ENCODE measurements at places on chromosomes 2 and 18. TPM values are rescaled to one million over a fixed set of nuclear protein-coding genes. Genes with fewer than 3 reads are reported as not detected.

DNA sequence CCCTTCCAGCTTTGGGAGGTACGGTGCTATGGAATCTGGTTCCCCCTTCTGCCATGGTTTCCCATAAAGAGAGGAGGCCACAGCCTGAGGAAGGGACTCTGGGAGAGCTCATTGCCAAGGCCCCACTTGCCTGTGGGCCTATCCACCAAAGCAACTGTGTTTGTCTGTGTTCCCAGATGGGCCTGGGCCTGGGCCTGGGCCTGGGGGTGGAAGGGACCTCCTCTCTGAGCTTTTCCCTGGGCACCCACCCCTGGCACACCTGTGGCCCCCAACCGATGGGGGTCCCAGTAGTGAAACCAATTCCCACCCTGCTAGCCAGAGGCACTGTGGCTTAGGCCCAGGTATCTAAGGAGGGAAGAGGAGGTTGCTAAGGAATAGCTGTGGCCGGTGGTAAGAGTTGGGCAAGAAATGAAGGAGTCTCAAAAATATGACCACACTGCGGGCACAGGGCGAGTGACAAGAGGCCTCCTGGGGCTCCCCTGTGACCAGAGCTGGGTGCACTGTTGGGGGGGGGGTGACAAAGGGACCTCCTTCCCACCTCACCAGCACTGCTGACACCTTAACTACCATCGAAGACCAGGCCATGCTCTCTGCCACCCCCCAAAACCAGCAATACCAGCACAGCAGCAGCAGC lies 4.9 kb upstream of the DUSP2 start:
- DNase-seq, result no peak

- no peak for DNase-seq
Measured at GRCh38 chr2:9160732-9161131, 45.9 kb upstream of the ASAP2 start.

GRCh38 chr2:55141572-55142413 lies 90.3 kb downstream of the CLHC1 start:
- no peak for DNase-seq

DNA sequence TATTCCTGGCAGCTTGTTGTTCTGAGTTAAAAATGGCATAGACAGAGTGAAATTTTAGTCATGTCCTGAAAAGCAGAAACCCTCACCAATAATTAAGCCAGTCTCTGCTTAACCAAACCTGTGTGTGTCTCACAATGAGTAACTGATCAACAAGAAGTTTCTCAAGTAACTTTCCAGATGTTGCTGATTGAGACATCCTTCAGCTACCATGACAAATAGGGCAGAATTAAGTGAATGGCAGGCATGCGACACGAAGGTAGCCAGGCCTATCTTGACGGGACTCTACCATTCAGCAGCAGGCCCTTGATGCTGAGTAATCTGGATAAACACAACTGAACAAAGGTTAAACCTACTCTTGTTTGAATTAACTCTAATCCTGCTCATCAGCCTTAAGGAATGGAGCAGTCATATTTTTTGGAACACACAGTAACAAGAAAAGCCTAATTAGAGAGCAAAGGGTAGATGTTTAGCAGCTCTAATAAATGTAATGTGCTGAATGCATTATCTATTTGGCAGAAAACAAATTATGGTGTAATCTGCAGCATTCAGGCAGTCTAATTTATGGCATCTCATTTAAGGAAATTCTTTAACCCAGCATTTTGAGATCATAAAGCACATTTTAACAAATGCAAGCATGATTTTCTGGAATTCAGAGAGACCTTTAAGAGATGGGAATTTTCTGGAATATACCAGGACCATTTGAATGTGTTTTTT lies 159.5 kb upstream of the EPHA4 start:
- DNase-seq, result no peak

DNA sequence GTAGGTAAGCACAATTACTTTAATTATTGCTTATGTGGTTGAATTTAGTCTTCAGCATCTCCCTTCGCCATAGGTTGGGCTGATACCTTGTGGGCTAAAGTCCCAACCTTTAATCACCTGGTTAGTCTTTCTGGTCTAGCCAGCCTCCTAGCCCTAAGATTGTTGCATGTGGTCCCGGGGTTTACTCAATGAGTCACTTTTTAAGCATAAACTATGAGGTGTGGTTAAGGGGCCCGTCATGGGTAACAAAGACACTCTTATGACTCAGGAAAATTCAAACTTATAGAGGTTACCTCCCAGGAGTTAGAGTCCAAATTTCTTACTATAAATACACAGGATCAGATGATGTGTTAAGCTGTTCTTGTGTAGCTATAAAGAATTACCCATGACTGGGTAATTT lies 841.6 kb downstream of the TRIB2 start:
- DNase-seq, result no peak

DNA sequence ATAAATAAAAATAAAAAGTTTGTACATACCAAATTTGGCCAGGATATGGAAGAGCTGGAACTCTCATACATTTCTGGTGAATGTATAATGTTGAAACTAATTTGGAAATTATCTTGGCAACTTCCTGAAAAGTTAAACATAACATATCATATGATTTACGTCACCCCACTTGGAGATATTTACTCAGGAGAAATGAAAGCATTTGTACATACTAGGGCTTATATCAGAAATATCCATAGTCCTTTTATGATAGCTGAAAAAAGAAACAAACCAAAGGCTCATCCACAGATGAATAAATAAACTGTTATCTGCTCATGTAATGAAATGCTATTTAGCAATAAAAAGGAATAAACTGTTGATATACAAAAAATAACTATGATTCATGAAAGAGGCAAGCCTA lies 318.2 kb upstream of the NRXN1 start:
- DNase-seq, result no peak

DNA sequence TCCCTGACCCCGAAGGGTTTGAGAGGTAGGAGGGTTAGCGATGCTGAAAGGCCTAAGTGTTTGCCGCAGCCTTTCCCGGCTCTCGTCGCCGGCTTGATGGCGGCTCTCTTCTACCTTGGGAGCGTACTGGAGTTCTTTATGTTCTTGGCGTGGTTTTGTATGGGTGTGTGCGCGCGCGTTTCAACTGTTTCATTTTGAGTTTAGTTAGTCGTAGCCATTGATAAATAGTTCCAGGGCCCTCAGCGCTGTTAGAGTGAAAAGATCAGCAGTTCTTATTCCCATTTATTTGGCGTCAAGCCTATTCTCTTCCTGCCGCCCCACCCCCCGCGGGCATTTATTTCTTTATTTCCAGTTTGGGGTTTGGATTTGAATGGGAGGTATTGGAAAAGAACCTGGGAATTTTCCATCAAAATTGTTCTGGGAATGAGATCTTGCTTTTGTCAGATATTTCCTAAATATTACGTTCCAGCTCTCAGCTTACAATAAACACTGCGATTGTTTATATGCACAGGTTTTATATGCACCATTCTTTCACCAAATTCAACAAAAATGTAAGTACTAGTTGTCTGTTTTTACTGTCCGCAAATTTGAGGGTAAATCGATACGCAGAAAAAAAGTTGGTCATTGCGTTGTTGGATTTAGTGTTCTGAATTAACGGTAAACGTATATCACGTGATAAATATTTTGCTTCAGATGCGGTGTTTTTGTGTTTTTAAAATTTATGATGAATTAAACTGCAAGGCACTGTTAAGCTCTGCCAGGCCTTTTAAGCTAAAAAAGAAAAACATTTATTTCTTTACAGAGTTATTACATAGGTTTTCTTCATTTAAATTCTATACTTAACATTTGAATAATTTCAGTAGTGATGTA lies 954 bp downstream of the CCNT2 start:
- peak; percentile 51 for DNase-seq

- no peak for DNase-seq
Measured at GRCh38 chr2:142973160-142973821, 95.8 kb downstream of the KYNU start.

GRCh38 chr2:218615868-218616315 lies 8.2 kb downstream of the PLCD4 start:
- DNase-seq, result no peak

TMEM214 gene
- total RNA-seq, result 28.2 TPM

RPL31 gene
- 756 TPM for total RNA-seq

TACR1 gene
- total RNA-seq, result 0.11 TPM

ACOXL gene
- total RNA-seq, result not detected

CTLA4 gene
- 0.22 TPM for total RNA-seq

IAH1 gene
- 76.2 TPM for total RNA-seq
